HepG2 (cell line): ENCODE measurements at places on chromosomes 1 and 21. TPM values are rescaled to one million over a fixed set of nuclear protein-coding genes. Genes with fewer than 3 reads are reported as not detected.

Gene SIM2
- total RNA-seq: 0.53 TPM in 2 replicates

Gene SLX9
- total RNA-seq: 47.1 and 51.5 TPM in 2 replicates

DNA sequence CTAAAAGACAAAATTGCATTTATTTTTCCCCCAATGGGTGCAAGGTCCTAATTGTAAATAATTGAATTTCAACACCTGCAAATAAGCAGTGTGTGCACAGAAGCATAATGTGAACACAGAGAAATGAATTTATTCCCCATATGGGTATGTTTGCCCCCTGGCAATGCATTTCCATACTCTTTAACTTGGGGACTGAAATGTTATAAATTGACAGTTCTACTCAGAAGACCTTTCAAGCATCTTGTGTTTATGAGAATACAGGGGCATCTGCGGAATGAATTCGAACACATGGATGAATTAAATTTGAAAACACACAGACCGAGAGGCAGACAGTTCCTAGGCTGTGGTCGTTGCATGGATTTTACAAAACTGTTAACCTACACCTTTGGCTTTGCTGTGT is 3.5 kb downstream of the PBX1 start:
- no peak for DNase-seq

- DNase-seq: no peak
Observed at GRCh38 chr1:209232759-209233158, 350.8 kb upstream of the CAMK1G start.

Gene CHD5
- 0.02 TPM in 1 of 2 replicates, not detected in the other for total RNA-seq

Gene TRMT13
- 12.4 and 15.6 TPM in 2 replicates for total RNA-seq

Gene WNT2B
- 0.04 and 0.11 TPM in 2 replicates for total RNA-seq

Gene CRP
- not detected in 2 replicates for total RNA-seq

DNA sequence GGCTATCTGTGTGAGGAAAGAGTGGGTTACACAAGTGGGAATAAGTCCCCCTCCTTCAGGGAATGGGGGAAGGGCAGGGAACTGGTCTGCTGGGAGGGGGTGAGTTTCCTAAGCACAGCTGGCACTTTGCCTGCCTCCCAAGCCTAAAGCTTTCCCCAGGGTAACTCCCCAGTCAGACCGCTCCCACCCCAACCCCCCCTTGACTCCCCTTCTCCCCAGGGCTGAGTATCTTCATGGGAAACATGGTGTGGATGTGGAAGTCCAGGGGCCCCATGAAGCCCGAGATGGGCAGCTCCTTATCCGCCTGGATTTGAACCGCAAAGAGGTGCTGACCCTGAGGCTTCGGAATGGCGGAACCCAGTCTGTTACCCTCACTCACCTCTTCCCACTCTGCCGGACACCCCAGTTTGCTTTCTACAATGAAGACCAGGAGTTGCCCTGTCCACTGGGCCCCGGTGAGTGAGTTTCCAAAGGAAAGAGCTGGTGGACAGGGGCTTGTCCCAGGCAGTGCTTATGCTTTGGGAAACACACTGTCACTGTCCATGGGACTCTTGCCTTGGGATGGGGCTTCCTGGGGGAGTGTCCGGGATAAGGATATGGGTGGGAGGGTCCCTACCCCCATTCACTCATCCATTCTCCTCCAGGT is 14.9 kb downstream of the MOV10 start:
- DNase-seq: no peak

- no peak for DNase-seq
Observed at GRCh38 chr1:235205687-235206086, 44.6 kb upstream of the RBM34 start.

DNA sequence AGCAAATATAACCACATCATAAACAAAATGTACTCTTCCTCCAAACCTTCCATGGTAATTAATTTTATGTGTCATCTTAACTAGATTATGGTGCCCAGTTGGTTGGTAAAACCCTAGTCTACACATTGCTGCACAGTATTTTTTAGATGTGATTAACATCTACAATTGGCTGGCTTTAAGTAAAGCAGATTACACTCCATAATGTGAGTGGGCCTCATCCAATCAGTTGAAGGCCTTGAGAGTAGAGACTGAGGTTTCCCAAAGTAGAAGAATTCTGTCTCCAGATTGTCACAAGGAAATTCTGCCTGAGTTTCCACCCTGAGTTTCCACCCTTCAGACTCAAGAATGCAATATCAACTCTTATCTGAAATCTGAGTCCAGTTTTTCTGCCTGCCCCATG is 128.4 kb upstream of the USP25 start:
- DNase-seq: no peak

DNA sequence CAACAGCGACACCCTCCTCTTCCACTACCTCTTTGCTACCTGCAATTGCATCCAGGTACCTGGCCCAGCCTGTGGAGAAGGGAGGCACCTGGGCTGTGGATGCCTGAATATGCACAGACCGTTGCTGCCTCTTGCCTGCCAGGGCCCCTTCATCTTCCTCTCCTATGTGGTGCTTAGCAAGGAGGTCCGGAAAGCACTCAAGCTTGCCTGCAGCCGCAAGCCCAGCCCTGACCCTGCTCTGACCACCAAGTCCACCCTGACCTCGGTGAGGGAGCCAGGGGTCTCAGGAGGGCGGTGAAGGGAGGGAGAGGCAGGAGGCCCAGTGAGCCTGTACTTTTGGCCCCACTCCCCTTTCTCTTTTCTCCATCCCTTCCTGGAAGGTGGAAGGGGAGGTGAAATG is 11.5 kb downstream of the PSRC1 start:
- no peak for DNase-seq

DNA sequence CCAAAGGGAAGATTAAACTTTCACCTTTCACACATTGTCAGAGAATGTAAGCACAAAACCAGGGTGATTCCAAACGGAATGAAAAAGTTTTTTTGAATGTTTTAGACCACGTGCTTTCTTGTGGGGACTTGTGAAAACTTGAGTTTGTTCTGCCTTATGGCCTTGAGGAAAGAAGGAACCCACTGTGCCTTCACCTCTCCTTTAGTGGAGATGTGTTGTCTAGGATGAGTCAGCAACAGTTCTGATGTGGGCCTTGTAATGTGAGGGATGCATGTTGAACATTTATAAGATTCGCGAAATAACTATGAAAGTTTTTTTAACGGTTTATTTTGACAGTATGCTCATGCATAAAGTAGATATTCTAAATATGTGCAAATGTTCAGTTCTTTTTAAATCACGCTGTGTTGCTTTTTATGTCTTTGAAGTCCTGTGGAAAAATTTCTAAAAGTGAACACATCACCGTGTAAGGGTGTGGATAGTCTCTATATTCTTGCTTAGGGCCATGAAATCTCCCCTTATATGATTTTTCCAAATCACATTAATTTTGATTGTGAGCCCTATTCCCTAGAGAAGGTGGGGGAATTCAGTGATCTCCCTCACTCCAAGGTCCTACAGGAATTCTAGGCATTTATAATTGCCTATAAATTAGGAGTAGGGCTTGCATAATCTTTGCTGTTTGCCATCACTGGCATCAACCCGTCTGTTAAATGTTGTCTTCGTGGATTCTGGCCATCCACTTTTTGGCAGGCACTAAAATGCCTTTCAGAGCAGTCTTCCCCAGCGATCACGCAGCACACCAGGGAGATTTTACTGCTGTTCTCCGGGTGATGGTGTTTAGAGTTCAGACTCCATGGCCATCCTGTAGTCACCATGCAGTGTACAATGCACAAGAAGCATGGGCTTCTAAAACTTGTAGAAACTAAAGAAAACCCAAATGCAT is 47.4 kb downstream of the PLA2G4A start:
- no peak for DNase-seq

Gene SH2D1B
- total RNA-seq: not detected in 2 replicates
